ENCODE measurements at places on chromosomes 16 and 17.

DNA sequence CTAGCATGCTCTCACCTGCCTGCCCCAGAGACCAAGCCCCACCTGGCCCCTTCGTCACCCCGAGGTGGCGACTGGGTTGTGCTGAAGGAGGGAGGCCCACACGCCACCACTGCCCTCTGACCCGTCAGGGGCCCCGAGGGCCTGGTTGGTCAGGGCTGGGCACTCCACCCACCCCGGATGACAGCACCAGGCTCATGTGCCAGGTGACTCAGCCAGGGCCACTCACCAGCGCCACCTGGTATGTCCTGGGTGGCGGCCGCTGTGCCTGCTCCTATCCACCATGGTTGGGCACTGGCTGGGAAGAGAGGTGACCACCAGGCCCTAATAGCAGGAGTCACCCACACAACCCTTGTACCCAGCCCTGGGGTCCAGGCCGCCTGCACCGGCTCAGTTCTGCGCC, 68.9 kb downstream of the JPH3 start:
- no peak for DNase-seq

GRCh38 chr17:33377837-33378595, 84.9 kb upstream of the ASIC2 start:
- DNase-seq = no peak

DNA sequence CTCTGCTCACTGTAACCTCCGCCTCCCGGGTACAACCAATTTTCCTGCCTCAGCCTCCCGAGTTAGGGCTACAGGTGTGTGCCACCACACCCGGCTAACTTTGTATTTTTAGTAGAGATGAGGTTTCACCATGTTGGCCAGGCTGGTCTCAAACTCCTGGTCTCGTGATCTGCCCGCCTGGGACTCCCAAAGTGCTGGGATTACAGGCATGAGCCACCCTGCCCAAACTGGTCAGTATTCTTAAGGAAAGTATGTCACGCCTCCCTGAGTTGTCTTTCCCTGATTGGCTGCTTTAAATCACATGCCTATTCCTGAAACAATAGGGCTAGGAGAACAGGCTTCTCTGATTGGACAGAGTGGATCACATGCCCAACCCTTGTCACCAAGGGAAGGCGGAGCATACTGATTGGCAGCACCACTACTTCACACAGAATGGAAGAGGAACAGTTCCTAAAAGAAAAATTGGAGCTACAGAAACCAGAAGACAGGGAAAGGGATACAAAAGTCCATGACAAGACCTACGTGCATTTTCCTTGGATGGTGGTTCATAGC, 17.6 kb upstream of the CYB5B start:
- DNase-seq = no peak

- DNase-seq = no peak
Observed at GRCh38 chr17:45293413-45294211, 23.2 kb downstream of the MAP3K14 start.

- no peak for DNase-seq
Observed at GRCh38 chr16:4612977-4613635, 1.6 kb downstream of the UBALD1 start.

DNA sequence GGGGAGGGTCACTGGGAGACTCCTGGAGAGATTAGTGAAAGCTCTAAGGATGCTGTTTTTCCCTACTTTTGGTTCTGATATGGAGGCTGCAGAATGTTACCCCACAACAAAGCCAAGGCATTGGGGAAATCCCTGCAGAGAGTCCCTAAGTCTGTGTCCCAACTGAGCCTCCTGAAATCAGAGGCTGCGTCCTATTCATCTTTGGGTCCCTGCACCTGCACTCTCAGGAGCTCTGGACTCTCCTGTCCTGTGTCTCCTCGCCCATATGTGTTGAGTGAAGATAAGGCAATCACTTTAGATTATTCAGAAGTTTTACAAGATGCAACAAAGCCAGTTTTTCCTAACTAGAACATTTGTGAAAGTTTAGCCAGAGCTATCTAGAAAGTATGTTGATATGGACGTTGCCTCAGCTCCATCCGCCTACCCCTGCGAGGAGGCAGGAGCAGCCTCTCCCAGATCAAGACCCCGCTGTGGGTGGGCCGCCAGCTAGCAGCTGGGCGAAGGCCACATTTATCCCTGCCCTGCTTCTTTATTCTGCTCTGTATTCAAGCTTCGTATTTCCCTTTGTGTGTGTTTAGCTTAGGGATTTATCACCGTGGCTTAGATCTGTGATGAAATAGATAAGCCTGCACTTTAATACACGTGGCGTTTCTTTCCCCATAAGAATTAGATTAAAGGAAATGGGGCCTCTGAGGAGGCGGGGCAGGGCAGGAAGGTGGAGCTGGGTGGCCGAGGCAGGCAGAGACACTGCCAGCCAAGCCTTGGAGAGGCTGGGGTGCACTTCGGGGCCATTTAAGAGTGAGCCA, 37.4 kb downstream of the SHISA6 start:
- no peak for DNase-seq

DNA sequence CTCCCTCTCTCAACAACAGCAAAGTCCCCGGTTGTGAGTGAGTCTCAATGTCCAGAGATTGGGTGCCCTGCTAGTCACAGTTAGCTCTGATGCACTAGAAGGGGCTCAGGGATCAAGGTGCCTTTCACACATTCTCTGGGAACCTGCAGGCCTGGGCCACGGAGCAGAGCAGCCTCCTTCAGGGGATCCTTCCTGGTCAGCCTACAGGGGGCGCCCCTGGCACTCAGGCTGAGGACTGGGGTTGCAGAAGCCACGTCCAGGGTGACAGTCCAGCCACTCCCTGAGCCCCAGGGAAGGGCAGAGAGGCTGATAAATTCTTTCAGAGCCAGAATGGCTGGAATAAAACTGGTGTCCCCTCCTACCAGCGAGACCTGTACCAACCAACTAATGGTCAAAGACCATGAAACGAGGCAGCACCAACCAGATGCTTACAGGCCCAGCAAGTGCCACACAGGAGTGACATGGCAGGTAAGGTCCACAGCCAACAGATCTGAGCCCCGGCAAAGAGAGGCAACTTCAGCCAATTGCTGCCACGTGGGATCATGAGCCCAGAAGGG, 43.5 kb downstream of the ST3GAL2 start:
- DNase-seq = peak; percentile 21

DNA sequence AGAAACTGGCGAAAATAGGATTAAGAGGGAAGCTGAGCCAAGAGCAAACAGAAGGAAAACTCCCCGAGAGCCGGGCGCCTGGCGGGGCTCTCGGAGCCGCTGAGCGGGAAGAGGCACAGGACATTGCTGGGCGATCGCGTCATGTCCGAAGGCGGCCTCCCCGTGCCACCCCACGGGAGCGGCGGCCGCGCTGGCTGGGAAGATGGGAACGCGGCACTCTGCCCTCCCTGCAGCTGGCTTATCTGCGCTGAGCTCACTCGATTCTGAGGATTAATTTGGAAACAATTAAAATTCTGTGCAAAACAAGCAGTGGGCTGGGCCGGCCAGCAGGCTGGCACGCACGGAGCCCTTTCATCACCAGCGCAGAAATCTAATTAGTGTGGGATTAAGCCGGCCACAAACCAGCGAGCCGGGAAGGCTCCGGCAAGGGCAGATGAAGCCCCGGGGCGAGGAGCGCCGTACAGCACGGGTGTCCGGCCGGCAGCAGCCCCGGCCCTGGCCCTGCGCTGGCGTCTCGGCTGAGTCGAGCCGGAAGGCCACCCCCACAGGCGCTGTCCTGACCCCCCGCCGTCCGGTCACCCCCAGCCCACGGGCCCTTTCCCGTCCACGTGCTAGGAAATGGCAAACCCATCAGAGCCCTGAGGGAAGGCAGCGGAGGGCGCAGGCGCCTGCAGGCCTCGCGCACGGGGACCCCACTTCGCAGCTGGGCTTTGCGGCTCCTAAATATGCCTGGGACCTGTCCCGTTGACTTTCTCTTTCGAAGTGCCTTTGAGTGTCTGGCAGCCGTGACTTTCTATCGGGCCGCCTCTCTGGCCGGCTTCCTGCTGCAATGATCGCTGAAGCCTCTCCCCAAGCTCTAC, 37.9 kb downstream of the SOX8 start:
- DNase-seq = no peak

DNA sequence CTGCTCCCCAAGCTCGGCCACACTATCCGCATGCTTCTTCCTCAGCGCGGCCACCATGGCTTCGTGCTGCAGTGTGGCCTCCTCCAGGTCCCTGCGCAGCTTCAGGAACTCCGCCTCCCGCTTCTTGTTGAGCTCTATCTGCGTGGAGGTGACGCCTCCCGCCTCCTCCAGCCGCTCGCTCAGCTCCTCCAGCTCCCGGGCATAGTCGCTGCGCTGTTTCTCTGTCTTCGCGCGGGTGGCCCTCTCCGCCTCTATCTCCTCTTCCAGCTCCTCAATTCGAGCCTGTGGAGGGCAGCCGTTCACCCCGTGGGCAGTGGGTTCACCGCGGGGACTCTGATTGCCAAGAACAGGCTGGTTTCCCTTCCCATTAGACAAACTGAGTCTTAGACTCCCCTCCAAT, 19.0 kb downstream of the MYH3 start:
- DNase-seq = no peak

DNA sequence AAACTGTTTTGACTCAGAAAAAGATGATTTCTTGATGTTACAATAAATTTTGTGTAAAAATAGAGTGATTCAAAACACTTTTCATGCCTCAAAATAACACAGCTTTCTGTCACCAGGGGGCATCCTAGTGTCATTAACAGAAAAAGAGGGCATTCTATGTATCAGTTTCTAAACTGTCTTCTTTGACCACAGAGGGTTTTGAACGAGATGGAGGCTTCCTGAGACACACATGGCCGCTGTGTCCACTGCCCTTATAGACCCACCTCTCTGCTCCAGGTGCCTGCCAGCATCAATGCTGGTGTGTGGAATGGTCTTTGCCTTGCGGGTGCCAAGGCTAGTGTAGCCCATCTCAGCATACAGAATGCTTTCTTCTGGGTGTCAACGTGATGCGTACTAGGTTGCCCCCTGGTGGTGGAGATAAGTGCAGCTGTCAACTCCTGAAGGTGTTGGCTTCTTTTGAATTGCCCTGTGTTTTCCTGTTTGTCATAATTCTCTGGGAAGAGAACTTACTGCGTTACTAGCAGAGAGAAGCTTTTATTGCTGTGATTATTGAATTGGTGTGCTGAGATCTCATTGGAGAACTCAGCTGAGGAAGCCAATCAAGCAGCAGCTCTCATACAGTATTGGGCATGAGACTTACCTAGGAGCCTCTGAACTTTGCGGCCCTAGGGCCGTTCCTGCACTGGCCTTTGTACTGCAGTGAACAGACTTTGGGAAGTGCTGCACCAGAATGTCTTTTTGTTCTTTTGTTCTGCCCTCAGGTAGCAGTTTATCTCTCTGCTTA, 38.6 kb downstream of the USP10 start:
- peak; percentile 59 for DNase-seq

DNA sequence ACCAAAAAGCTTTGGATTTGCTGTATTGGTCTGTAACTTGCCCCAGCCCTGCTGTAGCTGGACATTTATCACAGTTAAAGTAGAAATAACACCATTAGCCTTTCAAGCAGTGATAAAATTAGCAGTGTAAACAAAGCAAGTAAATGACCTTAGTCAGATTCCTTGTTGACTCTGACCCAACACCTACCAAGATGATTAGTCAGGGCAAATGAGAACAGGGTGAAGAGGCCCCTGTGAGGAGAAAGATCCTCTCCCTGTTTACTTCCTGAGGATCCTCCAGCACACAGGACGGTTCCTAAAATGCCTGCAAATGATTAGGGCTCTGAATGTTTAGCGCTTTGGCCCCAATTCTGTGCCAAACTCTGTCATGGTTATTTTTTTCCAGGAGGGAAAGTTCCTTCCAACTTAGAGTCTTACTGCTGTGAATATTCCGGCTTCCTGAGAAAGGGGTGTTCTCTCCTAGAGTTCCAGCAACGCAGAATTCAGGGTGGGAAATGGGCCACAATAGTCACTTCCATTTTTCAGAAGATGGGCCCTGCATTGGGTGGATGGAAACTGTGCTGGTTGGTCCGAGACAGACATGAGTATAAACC, 259.0 kb upstream of the MYOCD start:
- no peak for DNase-seq

GRCh38 chr17:30208214-30208613, 27.3 kb downstream of the SLC6A4 start:
- no peak for DNase-seq

- DNase-seq = no peak
Observed at GRCh38 chr17:31415004-31415454, 23.6 kb downstream of the RAB11FIP4 start.

DNA sequence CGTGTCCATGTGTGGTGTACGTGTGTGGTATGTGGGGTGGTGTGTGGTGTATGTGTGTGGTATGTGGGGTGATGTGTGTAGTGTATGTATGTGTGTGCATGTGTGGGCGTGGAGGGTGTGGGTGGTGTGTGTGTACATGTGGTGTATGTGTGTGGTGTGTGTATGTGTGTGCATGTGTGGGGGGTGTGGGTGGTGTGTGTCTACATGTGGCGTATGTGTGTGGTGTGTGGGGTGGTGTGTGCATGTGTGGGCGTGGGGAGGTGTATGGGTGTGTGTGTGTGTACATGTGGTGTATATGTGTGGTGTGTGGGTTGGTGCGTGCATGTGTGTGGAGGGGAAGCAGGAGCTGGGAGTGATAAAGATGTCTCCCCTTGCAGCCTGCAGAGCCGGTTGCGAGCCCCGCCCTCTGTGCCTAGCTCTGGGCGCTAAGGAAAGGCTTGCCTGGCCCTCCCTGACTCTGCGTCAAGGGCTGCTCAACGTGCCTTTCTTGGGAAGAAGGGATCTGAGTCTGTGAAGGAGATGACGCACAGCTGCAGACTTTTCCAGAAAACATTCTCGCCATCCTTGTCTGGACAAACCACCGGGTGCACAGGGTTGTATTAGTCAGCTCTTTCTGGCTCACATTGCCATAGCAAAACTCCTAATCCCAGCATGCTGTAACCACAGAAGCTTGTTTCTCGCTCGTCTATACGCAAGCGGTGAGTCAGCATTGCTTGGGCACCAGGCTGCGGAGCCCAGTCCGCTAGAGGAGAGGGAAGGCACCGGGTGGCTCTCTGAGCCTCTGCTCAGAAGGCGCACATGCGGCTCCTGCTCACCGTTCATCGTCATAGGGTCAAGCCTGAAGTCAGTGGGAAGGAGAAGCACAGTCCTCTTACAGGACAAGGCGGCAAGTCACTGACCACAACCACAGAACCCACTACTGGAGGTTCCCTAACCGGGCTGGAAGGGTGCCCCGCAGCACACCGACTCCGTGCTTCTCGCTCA, 2.0 kb upstream of the CD300H start:
- DNase-seq = no peak

GRCh38 chr17:81491181-81491581, 21.4 kb downstream of the ACTG1 start:
- no peak for DNase-seq

DNA sequence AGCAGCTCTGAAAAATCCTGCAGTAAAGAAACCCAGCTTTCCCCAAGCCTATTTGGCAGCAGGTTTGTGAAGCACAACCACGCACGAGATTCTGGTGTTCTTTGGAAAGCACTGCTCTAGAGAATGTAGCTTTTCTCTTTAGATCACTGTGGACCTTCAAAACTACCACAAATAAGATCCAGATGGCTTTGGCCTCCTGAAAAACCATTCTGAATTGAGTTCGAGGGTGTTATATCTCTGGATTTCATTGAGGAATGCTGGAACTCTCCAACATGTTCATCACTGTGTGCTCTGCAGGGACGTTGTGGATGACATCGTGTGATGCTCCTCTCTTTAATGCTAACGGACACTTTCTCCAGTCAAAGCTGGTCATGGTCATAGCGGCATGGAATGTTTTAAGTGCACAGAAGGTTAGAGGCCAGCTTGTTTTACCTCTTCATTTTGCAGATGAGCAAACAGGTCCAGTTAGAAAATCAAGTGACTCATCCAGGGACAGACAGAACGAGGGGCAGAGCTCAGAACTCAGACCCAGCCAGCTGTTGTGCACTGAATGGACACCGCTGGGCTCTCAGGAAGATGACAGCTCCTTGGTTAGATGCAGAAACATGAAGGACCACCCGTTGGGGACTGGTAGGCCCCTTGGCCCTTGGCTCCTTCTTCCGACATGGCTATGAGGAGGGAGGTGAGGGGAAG, 37.2 kb downstream of the CCDC42 start:
- no peak for DNase-seq

GRCh38 chr16:49354991-49355390, 18.6 kb upstream of the C16orf78 start:
- no peak for DNase-seq
